ENCODE measurements at places on chromosomes 1 and 21.
A peak's percentile ranks its signal among the peaks of the same experiment; 100 is the strongest.

DNA sequence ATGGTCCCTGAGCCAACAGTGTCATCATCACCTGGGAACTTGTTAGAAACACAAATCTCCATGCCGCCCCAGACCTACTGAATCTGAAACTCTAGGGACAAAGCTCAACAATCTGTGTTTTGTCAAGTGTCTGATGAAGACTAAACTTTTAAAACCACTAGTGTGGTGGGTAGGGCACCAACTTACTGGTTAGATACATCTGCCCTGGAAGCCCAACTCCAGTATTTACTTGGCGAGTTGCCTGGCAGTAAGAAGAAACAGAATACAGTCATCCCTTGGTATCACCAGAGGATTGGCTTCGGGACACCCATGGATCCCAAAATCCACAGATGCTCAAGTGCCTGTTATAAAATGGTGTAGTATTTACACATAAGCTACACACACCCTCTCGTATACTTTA, 367.9 kb upstream of the DUSP10 start:
- DNase-seq: no peak

DNA sequence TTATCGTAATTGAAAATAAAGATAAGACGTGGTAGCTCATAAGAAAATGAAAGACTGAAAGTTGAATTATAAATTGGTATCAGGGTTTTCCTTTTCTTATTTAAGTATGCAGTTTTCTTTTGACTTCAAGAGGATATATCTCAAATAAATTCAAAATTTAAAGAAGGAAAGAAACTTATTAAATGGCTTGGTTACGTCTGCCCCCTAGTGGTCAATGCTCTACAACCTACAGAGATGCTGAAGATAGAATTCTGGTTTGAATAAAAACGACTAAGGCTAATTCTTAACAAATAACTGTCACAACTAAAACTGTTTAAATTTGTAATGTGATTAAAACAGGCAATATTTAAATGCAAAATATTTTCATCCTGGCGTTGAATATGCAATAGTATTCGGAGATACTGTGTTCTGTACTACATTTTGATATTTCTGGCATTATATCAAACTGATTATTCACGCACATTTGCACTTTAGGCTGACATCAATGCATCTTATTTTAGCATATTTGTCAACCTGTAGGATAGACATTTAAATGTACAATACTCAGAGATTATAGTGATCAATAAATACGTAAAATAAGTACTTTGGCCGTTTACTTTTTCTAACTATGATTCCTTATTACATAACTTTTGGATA, 26.8 kb downstream of the IFI44 start:
- peak; percentile 88 for DNase-seq

DNA sequence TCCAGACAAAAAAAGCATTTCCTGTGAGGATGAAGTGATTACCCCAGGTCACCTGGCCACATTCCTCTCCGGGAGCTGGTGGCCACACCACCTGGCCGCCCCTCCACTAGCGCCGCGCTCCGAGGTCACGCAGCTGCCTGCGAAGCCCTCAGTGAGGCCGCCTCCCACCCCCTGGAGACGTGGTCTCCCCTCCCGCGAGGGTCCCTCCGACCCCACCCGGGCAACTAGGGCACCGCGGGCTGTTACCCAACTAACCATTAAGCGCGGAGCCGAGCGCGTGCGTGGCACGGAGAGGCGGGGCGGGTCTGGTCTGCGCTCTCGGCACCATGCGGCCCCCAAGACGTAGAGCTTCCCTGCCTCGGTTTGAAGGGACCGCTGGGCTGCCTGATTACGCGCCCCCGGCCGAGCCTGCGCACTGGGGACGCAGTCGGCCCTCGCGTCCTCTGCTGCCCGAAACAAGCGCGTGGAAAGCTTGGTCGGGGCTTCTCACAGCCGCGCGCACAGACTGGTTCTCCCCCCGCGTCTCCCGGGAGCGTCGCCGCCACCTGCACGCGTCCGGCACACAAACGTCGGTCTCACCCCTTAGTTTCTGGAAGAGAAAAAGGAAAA, 106.5 kb downstream of the SLC16A1 start:
- peak; percentile 89 for DNase-seq

DNA sequence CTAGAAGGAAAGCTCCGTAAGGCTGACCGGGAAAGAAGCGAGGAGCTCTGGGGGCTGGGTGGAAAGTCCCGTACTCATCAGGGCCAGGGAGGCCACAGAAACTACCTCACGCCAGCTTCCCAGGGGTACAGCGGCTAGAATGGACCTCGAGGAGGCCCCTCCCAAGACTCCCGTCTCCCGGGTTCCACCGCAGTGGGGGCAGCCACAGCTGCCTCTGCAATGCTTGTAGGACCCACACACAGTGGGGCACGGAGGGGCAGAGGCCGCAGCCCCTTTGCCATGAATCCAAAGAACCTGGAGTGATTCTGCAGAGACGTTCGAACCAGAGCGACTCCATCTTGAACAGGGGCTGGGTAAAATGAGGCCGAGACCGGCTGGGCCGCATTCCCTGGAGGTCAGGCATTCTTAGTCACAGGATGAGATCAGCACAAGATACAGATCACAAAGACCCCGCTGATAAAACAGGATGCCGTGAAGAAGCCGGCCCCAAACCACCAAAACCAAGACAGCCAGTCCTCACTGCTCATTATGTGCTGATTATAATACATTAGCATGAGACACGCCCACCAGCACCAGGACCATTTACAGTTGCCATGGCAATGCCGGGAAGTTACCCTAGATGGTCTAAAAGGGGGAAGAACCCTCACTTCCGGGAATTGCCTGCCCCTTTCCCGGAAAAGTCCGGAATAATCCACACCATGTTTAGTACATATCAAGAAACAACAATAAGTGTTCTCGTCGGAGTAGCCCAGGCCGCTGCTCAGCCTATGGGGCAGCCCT, 1.6 kb upstream of the ANKRD65 start:
- DNase-seq: peak; percentile 37

DNA sequence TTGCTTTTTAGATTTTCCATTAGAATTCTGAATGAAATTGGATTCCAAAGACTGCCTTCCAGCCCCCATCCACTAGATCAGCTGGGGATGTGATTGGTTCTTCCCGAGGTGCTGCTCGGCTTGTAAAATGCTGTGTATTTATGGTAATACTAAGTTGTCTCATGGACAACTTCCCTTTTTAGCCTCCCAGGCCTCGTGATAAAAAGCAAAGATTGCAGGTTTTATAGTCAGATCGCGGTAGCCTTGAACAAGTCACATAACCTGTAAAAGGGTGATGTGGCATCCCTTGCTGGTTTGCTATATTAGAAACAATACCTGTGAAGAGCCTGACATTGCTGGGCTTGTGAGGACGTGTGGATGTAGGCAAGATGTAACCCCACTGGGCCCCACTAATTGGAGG, 10.4 kb downstream of the MUL1 start:
- DNase-seq: no peak

DNA sequence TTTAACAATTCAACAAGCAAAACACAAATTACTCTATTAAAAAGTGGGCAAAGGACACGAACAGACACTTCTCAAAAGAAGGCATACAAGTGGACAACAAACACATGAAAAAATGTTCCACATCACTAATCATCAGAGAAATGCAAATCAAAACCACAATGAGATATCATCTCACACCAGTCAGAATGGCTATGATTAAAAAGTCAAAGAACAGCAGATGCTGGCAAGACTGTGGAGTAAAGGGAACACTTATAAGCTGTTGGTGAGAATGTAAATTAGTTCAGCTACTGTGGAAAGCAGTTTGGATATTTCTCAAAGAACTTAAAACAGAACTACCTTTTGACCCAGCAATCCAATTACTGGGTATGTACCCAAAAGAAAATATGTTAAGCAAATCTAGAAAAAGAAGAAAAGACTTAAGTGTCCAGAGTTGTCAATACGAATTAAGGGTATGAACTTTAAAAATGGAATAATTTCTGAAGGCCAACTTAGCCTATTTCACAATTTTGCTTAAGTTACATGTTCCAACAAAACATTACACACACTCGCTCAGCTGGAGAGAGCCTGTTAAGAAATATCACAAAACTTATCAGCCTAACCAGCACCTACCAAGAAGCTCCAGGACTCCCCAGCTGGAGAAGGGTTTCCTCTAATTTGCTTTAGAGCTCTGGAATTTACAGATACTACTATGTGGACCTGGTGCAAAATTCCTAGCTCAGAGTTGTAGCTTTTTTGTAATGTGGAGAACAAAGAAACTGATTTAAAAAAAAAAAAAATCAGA, 232.1 kb downstream of the DUSP10 start:
- DNase-seq: no peak

- no peak for DNase-seq
Observed at GRCh38 chr1:209567698-209568175, 15.8 kb upstream of the CAMK1G start.
